Activated T-cell treated with anti-CD3 and anti-CD28 coated beads, Interleukin-2, amount 50 U/mL, for 1 hour (primary cell): ENCODE measurements at places on chromosomes 16 and 17.

- no peak for DNase-seq
Observed at GRCh38 chr17:30436729-30437128, 40.5 kb upstream of the GOSR1 start.

DNA sequence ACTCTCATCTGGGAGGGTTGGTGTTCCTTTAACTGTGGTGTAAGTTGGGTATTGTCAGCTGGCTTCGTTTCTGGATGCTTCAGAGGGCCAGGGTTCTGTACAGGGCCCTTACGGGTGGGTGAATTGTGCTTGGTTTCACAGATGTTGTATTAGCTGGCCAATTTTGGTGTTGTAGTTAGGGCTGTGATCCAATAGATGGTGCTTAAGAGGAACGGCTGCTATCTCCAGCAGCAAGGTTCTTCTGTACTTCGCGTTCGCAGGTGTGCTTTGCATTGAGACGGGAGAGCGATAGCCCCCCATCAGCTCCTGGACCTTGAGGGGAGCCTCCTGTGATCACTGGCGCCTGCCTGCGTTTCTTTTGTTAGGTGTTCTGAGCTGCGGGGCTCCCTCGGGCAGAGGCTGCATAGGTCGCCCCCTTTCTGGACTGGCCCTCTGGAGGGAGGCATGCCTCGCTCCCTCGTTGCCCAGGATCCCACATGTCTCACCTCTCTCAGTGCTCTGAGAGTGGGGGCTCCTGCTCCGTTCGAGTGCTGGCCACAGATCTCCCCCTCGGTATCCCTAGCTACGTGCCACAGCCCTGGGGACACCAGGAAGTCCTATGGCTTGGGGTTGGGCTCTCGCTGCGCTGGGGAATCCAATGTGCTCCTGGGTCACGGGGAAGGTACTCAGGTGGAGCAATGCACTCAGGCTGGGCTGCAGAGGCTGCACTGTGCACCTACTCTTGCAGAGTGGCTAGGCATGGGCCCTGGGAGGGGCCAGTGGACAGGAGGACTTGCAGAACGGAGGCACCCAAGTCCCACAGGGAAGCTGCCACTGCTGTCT is 837 bp upstream of the PRDM7 start:
- no peak for DNase-seq

DNA sequence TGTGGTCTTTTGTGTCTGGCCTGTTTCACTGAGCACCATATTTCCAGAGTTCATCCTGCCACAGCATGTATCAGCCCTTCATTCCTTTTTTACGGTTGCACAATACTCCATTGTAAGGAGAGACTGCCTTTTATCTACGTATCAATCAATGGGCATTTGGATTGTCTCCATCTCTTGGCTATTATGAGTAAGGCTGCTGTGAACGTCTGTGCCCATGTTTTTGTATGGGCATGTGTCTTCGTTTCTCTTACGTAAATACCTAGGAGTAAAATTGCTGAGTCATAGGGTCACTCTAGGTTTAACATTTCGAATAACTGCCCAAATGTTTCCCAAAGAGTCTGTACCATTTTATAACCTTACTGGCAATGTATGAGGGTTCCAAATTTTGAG is 202.8 kb upstream of the FOXF1 start:
- DNase-seq: no peak

DNA sequence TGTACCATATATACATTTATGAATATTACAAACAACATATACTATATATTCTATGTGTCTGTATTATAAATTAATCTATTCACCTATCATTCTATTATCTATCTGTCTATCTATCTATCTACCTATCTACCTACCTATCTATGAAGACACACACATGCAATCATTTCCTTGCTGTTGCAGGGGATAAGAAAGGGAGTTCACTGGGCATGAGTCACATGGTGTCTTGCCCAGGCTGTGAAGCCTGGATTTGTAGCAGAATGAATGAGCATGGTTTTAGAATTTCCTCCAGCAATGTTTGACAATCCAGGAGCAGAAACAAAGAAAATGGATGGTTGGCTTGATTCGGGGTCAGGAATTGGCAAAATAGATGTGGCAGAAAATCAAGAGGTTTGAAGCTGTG is 23.2 kb upstream of the FAM20A start:
- no peak for DNase-seq

DNA sequence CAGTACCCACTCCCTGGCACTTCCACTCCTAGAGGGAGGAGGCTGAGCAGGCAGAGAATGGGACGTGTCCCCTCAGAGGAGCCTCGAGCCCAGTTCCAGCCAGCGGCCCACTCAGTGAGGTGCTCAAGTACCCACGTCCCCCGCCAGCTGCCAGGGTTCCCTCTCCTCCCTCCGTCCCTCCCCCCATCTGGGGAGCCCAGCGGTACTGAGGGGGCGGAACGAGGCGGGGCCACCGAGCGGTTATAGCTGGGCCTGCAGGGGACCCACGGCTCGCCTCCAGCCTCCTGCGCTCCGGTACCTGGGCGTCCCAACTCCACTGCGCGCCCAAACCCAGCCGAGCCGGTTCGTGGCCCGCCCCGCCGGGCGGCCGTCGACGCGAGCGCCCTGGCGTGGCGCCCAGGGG is at the start of gene NPW:
NPW (plus strand) TSS at position 268 of the 403 bp plus-strand sequence.
- no peak for DNase-seq

DNA sequence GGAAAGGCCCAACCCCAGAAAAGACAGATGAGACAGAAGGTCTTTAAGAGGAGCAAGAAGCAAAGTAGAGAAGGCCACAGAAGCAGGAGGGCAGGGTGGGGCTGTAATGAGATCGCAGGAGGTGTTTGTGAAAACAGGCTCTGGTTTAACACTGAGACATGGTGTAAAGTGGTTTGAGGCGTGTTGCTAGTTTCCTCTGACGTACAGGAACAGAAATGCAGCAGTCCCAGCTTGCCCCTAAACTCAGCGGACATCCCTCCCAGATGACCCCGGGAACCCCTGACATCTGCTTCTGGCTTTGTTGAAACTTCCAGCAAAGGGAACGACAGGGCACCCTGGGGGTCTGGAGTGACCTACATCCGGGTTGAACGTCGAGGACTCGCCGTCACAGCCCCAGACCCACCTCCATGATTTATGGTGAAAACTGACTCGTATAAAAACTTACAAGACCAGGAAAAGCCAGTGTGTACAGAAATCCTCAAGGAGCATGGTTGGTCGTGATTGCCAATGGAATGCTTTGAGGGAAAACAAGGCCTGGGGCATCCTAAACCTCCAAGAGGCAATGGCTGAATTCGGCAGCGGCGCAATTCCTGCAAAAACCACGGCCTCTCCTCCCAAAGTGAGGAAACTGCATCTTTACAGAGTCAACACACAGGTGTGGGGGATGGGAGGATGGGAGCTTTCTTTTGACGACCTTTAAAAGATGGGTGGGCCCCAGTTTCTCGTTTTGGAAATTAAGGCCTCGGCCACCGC is 25.8 kb downstream of the LITAF start:
- DNase-seq: peak; percentile 73

GRCh38 chr16:50251375-50252081 is 14.8 kb upstream of the ADCY7 start:
- no peak for DNase-seq
